ENCODE measurements at places on chromosomes 16 and 17.

GRCh38 chr16:81873843-81874752, 95.0 kb downstream of the PLCG2 start:
- peak; percentile 13 for DNase-seq

GRCh38 chr16:89613231-89613953, at the start of gene DPEP1:
TSS of gene DPEP1 (plus strand) at chr16:89613642. CDS start at chr16:89630411, 16,769 bp downstream.
- no peak for DNase-seq

DNA sequence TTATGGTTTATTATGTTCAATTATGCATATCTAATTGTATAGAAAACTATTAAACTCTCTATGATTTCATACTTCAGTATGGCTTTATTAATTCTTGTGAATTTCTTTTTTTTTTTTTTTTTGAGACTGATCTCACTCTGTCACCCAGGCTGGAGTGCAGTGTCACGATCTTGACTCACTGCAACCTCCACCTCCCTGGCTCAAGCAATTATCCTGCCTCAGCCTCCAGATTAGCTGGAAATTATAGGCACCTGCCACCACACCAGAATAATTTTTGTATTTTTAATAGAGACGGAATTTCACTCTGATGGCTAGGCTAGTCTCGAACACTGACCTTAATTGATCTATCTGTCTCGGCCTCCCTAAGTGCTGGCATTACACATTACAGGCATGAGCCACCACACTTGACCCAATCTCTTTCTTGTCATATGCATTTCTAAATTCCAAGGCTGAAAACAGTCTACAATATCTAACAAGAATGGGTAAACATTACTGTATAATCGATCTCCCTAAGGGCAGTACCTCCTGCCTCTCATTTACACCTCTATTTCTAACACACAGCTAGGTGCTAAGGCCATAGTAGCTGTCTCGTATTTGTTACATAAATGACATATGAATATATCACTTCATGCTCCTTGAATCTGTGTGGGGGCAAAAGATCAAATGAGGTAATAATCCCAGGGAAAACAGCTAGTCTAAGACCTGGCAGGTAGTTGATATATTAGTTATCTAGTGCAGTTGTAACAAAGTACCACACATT, 258.2 kb upstream of the CDH8 start:
- no peak for DNase-seq

GRCh38 chr16:50260206-50261159, 5.9 kb upstream of the ADCY7 start:
- DNase-seq, result no peak

DNA sequence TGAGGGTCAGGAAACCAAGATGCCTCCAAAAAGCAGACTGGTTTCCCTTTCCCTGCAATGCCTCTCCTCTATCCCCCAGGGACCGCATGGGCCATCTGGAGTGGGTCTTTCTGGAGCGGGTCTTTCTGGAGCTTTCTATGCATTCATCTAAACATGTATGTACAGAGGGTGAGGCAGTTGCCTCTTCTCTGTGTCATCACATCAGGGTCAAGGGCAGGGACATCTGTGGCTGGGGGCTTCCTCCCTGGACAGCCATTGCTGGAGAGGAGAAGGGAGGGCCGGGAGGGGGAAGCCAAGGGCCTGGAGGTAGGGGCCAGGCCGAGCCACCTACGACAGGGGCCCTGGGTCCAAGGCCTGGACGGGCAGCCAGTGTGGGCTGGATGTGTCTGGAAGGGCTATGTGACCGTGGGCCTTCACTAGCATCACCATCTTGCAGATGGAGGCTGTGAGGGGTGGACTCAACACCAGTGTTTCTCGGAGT, 840 bp downstream of the ADCY7 start:
- no peak for DNase-seq

DNA sequence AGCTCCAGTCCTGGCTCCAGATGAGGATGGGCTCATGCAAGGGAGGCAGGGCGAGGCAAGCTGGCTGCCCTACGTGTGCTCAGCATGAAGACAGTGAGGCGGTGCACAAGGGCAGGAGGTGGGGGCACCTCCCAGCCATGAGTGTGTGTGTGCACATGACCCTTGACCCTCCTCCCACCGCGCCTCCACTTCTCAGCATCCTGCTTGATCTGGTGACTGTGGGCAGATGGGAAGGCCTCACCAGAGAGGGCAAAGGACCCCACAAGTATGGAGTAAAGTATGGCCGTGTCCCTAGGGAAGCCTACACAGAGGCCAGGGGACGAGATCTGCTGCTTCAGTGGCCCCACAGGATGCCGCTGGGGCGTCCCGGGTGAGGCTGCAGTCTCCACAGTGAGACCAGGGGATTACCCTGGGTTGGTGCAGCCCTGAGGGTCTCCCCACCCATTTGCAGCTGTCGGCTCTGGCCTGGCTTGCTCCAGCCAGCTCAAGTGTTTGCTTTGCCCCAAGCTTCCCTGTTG, 7.9 kb upstream of the RNF222 start:
- no peak for DNase-seq

DNA sequence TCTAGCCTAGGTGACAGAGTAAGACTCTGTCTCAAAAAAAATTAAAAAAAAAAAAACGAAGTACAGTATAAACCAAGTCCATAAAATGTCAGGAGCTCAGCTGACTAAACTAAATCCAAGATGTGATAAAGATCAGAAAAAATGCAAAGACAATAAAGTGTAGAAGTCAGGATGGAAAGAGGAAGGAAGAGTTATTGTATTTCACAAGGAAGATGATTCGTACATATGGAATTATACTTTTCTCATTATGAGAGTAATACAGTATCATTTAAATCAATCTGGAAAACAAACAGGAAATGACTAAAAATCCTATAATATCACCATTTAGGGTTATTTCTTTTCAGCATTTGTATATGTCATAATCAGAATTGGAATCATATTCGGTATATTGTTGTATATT, 11.4 kb upstream of the APOH start:
- no peak for DNase-seq

DNA sequence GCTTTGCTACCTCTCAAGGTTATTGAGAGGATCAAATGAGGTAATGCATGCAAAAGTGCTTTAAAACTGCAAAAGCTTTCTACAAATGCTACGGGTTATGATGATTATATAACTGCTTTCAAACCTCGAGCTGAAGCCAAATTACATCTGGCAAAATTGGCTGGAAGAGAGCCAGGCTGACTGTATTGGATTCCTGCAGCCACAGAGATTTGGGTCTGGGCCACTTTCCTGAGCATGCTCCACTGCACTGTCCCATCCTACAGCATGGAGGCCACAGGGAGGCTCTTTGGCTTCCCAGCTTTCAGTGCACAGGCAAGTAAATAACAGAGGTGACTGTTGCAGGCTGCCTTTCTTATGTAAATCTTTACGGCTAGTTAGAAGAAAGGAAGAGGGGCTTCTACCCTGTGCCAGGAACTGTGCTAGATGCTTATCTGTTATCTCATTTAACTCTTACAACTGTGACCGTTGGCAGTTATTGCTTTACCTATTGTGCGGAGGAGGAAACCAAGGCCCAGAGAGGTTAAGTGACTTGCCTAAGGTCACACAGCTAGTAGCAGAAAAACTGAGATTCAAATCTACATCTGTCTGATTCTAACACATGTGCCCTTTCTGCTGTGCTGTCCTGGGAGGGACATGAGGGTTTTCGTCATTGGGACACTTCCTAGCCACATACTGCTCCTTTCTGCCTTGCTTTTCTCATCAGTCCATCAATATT, 121.8 kb downstream of the SPACA3 start:
- no peak for DNase-seq

DNA sequence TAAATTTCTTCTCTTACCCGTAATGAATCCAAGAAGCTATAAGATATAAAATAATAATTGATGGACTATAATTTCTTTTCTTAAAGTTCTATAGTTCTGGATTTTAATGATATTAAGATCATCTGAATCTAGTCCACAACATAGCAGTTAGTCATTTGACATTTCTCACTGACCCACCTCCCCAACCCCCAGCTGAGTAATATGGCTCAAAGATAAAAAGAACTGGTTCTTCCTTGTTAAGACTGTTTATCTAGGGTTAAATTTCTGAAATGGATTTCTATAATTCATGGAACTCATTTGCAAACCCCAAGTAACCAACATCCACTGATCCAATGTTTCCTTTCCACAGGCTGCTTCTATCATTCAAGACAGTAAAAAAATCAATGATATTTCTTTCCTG, 133.9 kb upstream of the SOX9 start:
- no peak for DNase-seq

GRCh38 chr17:50641357-50641756, 6.7 kb downstream of the ABCC3 start:
- no peak for DNase-seq

DNA sequence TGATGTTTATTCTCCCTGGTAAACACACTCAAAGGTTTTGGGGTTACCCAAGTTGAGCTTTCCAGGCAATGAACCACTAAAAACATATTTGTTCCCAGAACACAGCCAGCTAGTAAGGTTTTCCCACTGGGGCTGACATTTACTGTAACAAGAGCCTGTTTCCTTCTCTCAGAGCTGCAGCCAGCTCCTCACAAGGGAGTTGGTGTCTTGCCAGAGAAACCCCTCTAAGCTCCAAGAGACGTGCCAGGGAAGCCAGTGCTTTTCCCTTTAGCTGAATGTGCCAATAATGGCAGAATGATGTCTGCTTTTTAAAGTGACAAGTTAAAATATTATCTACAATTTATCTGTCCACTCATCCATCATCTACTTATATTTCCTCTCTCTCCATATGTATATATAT, 170.8 kb upstream of the RBFOX1 start:
- DNase-seq, result no peak

DNA sequence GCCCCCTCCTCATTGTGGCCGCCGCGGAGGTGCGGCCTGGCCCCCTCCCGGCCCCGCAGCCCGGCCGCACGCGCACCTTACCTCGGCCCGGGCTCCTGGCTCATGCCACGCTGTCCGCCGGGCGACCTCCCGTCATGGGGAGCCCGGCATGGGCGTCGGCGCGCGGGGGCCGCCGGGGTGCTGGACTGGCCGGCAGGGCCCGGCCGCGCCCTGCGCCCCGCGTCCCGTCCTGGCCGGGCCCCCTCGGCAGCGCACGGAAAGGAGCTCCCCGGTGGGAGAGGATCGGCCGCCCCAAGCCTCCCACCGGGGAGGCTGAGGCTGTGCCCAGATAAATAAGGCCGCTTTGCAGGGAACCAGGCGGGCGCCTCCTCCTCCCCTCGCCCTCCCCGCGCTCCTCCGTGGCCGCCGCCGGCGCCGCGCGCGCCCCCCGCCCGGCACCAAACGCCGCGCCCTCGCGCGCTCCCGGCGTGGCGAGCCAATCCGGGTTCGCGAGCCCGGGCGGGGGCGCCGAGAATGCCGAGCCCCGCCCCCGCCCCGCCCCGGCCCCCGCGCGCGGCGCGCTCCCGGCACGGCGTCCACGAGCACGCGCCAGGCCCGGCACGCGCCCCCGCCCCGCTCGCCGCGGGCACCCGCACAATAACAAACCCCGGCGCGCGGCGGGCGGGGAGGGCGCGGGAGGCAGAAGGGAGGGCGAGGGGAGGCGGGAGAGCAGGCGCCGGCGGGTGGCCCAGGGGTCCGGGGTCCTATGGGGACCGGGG, at the start of gene FBXL16:
Gene FBXL16 (minus strand): TSS at position 371 of the 758 bp plus-strand sequence. CDS start 8,396 bp downstream, outside the sequence.
- no peak for DNase-seq

DNA sequence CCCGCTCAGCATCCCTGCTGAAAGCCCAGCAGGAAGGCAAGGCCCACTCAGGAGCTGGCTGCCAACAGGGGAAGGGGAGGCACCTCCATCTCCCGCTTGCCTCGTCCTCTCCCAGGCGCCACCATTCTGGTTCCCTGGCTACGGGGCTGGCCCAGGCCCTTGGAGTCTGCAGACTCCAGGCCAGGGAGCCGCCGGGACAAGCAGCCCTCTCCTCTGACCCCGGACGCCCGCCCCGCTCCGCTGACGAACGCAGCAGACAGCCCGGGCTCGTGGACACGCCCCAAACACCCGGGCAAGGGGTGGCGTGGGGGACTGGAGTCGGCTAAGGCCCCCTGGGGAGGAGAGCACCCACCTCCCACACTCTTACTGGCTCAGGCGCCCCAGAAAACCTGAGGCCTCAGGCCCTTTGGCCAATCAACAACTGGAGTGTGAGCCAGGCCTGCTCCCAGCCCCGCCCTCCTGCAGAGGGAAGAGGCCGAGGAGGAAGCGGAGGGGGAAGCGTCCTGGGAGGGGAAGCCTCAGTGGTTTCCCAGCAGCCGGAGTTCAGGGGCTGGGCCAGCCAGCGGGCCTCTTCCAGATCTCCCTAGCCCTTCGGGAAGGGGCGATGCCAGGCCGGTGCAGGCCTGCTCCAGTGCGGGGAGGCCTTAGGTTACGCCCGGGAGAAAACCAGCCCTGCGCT, 4.2 kb downstream of the MNT start:
- DNase-seq, result no peak

- no peak for DNase-seq
Observed at GRCh38 chr17:59516451-59516850, 49.0 kb upstream of the DHX40 start.

- DNase-seq, result no peak
Observed at GRCh38 chr17:76827736-76828135, 40.5 kb upstream of the MGAT5B start.

Measured in activated CD8-positive, alpha-beta memory T cell treated with anti-CD3 and anti-CD28 coated beads for 1 hour (primary cell).